Activated CD8-positive, alpha-beta memory T cell treated with anti-CD3 and anti-CD28 coated beads for 24 hours (primary cell): ENCODE measurements at places on chromosomes 1 and 21.

DNA sequence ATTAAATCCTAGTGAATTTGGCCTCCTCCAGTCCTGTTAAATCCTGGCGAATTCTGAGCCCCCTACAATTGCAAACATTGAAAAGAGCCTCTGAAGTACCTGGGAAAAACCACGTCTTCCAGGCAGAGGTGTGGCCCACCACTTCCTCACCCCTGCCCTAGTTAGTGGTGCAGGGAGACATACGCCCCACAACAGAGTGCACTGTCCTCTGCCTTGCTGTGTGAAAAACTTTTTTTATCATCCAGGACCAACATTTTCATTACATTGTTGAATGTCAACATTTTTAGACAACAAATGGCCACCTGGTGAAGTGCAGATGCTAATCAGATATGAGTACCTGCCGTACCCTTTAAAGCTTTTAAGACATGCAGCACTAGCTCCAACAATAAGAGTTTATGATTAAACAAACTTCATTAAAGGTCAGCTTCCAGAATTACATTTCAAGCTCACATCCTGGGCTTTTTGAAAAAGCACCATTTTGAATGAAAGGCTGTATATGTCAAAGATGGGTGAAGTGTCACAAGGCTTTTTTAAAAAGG, 13.6 kb upstream of the TMPRSS2 start:
- DNase-seq = no peak

DNA sequence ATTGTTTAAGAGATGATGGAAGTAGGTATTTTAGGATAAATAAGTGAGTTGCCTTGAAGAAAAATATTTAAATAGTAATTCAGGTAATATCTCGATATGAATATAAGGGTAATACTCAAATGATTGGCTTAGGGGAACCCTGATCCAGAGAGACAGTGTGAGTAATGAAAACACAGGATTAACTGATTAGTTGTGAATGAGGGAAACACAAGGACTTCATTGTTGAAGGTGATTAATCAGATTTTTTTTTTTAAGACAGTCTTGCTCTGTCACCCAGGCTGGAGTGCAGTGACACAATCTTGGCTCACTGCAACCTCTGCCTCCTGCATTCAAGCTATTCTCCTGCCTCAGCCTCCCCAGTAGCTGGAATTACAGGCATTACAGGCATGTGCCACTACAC, 12.7 kb downstream of the SLC25A33 start:
- DNase-seq = no peak

DNA sequence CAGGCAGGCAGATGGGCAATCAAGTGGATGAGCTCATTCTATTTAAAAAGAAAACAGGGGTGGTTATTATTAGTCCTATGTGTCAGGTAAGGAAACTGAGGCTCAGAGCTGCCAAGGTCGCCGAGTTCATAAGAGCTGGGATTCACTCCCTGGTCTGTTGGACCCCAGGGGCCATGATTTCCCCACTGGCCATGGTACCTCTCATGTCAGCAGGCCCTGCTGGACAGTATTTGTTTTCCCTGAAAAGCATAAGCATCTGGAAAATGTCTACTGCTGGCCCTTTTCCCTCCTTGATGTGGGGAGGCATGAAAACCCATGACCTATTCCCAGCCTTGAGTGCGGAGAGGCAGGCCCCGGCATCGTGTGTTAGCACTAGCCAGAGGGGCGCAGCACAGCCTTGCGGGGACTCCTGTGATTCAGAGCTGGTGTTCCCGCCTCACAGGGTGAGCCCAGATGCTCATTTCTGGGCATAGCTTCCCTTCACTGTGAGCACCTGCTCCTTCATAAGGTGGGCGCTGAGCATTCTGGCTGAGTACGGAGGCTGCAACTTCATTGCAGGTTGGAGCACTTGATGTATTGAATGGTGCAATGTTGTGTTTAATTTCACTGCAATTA, 617.5 kb downstream of the PTPRU start:
- DNase-seq = no peak

DNA sequence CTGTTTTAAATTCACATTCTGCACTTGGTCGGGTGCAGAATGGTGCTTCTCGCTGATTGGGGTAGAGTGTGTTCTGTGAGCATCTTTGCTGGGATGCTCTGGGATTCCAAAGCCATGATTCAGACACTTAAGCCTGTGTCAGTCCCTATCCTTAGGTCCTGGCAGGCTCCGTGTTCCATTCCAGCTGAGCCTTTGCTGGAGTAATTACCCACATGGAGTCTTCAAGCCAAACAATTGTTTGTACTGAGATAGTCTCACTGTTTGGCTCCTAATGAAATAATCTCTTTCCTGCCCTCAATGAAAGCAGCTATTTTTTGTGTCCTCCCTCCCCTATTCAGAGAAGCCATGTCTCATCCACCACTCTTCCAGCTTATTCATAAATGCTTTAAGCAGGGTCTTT, 18.7 kb downstream of the SMAP2 start:
- DNase-seq = no peak

- no peak for DNase-seq
Observed at GRCh38 chr1:101185421-101185820, 51.4 kb upstream of the S1PR1 start.

- DNase-seq = no peak
Observed at GRCh38 chr1:92544756-92545165, 58.0 kb upstream of the GFI1 start.

GRCh38 chr1:225362805-225363204, 65.0 kb downstream of the LBR start:
- DNase-seq = no peak
